ENCODE measurements at places on chromosomes 11 and 22. TPM values are rescaled to one million over a fixed set of nuclear protein-coding genes. Genes with fewer than 3 reads are reported as not detected.
A peak's percentile ranks its signal among the peaks of the same experiment; 100 is the strongest.

BBOX1 gene
- total RNA-seq, result not detected

OR51B4 gene
- not detected for total RNA-seq

APOA4 gene
- not detected for total RNA-seq

C11orf16 gene
- not detected for total RNA-seq

MIAT gene
- total RNA-seq, result 57.5 TPM

LARGE1 gene
- total RNA-seq, result 0.27 TPM

DNA sequence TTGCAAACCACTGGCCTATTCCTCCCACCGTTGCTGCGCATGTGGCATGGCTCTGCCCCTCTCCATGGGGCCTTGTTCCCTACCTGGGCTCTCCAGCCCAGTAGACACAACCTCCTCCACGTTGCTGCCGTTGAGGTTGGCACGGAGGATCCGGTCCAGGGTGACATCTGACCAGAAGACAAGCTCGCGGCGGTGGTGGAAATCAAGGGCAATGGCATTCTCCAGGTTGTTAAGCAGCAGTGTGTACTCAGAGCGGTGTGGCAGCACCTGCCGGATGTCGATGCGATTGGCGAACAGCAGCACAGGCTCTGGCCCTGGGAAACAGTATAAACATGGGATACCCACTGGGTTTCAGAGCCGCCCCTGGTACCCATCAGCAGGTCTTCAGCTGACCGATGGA lies 23.8 kb downstream of the LRP4 start:
- no peak for DNase-seq
- H3K27me3 ChIP-seq, result no peaks in the 10 kb centered on the region

DNA sequence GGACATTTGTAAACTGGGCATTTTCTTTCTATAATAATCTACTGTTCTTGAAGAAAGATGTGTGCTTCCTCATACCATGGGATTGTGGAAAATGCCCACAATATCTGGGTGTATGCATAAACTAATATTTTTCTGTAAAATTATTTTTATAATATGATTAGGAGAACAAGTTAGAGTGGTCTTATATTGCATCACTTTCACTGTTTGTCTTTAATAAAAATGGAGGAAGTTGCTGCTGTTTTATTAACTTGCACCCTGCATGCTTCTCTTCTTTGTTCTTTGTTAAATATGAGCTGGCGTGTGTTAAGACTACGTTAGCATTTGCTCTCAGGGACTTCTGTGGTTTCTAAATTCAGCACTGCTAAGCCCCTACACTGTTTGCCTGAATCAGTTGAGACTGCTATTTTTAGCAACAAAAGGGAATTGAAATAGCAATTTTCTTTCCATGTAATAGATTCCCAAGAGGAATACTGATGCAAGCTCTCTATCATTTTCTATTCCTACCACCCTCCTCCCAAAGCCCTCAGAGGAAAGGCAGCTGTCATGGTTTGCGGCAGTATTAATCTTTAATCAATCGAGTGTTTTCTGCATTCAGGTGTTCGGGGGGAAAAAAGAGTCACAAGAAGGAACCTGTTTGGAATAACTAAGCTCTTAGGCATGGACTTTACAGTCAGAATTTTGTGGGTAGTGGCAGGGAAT lies 56.1 kb downstream of the HSD17B12 start:
- no peaks in the 10 kb centered on the region for H3K36me3 ChIP-seq
- no peak overlapping the region for H3K27ac ChIP-seq
- H3K27me3 ChIP-seq, result no peaks in the 10 kb centered on the region
- H3K4me3 ChIP-seq, result no peak overlapping the region

- peaks cover 62% of the 10 kb centered on the region for H3K4me1 ChIP-seq
- H3K36me3 ChIP-seq, result no peaks in the 10 kb centered on the region
- no peak overlapping the region for H3K27ac ChIP-seq
Observed at GRCh38 chr11:2382129-2382517, 5.0 kb downstream of the CD81 start.

- H3K4me3 ChIP-seq, result no peak overlapping the region
- H3K4me1 ChIP-seq, result no peaks in the 10 kb centered on the region
- H3K27ac ChIP-seq, result no peak overlapping the region
- H3K36me3 ChIP-seq, result no peaks in the 10 kb centered on the region
- H3K27me3 ChIP-seq, result no peaks in the 10 kb centered on the region
- no peak for DNase-seq
Observed at GRCh38 chr11:134667505-134667904, 255.5 kb upstream of the B3GAT1 start.

GRCh38 chr11:12264361-12264760 lies 113.0 kb upstream of the PARVA start:
- peak; percentile 12 for DNase-seq
- no peaks in the 10 kb centered on the region for H3K27me3 ChIP-seq
- H3K27ac ChIP-seq, result no peak overlapping the region
- H3K4me1 ChIP-seq, result no peaks in the 10 kb centered on the region

DNA sequence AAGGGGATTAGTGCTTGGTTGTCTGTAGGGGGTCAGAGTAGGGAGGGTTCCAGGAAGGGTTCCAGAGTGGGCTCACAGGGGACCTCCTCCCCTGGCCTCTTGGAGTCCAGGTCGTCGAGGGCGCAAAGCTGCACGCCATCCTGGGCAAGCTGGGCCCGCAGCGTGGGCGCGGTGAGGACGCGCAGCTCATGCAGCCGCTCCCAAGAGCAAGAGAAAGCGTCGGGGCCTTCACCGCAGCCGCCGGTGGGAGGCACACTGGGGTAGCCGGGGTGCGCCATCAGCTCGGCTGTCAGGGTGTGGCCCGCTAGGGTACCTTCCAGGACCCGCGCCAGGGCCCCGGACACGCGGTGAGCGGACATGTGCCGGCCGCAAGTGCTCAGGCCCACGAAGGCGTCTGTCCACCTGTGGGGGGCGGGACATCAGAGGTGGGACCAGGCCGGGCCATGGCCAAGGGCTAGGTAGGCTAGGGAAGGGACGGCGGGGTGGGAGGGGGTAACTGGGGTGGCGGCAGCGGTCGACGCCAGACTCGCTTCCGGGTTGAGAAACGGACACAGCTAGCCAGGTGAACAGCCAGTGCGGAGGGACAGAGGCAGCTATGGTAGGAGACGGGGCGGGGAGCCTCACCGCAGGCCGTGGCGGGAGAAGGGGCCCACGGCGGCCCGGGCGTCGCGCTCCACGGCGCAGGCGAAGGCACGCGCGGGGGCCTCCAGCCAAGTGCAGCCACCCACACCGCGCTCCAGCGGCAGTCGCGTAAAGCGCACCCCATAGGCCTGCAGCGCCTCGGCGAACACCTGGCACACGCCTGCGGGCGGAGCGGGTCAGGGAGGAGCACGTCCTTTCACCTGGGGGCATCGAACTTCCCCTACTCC lies 1.2 kb downstream of the YDJC start:
- H3K27me3 ChIP-seq, result no peaks in the 10 kb centered on the region
- no peak for DNase-seq
- peaks cover 15% of the 10 kb centered on the region for H3K36me3 ChIP-seq
- peak overlapping the region; percentile 98 for H3K27ac ChIP-seq
- peak overlapping the region; percentile 90 for H3K4me3 ChIP-seq

- no peak overlapping the region for H3K4me3 ChIP-seq
- H3K4me1 ChIP-seq, result no peaks in the 10 kb centered on the region
- no peaks in the 10 kb centered on the region for H3K27me3 ChIP-seq
- no peaks in the 10 kb centered on the region for H3K36me3 ChIP-seq
- no peak overlapping the region for H3K27ac ChIP-seq
Observed at GRCh38 chr11:109121173-109121932, 300.6 kb upstream of the C11orf87 start.

GRCh38 chr22:38135133-38135706 lies 24.7 kb upstream of the BAIAP2L2 start:
- no peaks in the 10 kb centered on the region for H3K4me1 ChIP-seq
- H3K36me3 ChIP-seq, result peaks cover 10% of the 10 kb centered on the region
- no peaks in the 10 kb centered on the region for H3K27me3 ChIP-seq
- no peak for DNase-seq

- no peaks in the 10 kb centered on the region for H3K36me3 ChIP-seq
- H3K27me3 ChIP-seq, result no peaks in the 10 kb centered on the region
- no peak for DNase-seq
- H3K4me1 ChIP-seq, result no peaks in the 10 kb centered on the region
- H3K4me3 ChIP-seq, result no peak overlapping the region
Observed at GRCh38 chr11:120867531-120867930, 156.4 kb upstream of the TBCEL start.

DNA sequence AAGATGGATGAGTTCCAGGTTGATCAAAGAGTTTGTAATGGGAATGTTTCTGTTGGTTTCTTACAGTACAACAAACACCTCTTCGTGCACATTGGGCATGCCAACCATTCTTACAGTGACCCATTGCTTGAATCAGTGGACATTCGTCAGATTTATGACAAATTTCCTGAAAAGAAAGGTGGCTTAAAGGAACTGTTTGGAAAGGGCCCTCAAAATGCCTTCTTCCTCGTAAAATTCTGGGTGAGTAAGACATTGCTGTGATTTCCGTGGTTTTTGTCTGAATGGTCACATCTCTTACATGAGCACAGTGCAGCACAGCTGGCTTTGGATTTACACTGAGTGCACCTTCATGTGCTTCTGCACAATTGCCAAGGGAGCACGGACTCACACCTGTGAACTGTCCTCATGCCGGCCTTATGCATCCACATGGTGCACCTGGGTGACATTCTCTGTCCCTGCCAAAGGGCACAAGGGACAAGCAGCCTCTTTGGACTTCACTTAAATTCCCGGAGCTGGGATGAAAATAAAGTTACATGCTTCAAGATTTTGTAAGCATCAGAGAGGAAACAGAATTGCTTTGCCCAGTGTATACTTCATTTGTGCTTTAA lies 107.1 kb upstream of the RASSF10 start:
- H3K27me3 ChIP-seq, result no peaks in the 10 kb centered on the region
- no peak overlapping the region for H3K27ac ChIP-seq
- H3K4me3 ChIP-seq, result no peak overlapping the region
- no peak for DNase-seq
- H3K36me3 ChIP-seq, result no peaks in the 10 kb centered on the region

DNA sequence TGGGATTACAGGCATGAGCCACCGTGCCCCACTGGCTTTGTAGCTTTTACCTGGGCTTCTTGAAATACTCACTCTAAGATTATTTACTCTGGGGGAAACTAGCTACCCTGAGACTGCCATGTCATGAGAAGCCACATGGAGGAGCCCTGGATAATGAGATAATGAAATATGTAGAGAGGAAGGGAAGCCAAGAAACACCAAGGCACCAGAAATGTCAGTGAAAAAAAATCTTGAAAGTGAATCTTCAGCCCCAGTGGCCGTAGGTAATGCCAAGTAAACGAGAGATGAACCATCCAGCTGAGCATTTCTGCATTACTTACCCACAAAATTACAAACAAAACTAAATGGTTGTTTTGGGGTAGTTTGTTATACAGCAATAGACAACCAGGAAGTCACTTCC lies 125.6 kb downstream of the APIP start:
- no peak for DNase-seq
- H3K4me1 ChIP-seq, result no peaks in the 10 kb centered on the region
- H3K36me3 ChIP-seq, result no peaks in the 10 kb centered on the region
- H3K4me3 ChIP-seq, result no peak overlapping the region

GRCh38 chr11:69936771-69937170 lies 117.6 kb upstream of the FGF3 start:
- no peak overlapping the region for H3K27ac ChIP-seq
- H3K27me3 ChIP-seq, result no peaks in the 10 kb centered on the region
- no peak for DNase-seq
- H3K36me3 ChIP-seq, result no peaks in the 10 kb centered on the region
- H3K4me3 ChIP-seq, result no peak overlapping the region
- H3K4me1 ChIP-seq, result no peaks in the 10 kb centered on the region

DNA sequence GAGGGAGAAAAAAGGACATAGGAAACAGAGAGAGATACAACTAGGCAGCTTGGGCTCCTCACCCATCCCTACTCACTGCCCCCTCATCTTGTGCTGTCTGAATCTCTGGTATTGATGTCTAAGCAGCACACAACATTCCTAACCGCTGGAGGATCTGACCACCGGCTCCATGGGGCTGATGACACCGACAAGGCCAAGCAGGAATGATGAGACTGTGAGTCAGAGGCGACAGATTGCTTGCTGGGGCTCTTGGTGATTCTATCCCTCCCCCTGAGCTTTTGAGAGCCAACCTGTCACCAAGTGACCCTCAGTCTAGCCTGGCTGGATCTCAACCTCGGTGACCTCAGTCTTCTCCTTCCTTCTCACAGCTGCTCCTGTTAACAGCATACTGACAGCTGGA lies 13.8 kb downstream of the PAMR1 start:
- no peak overlapping the region for H3K27ac ChIP-seq
- DNase-seq, result no peak
- H3K27me3 ChIP-seq, result no peaks in the 10 kb centered on the region
- no peaks in the 10 kb centered on the region for H3K36me3 ChIP-seq

DNA sequence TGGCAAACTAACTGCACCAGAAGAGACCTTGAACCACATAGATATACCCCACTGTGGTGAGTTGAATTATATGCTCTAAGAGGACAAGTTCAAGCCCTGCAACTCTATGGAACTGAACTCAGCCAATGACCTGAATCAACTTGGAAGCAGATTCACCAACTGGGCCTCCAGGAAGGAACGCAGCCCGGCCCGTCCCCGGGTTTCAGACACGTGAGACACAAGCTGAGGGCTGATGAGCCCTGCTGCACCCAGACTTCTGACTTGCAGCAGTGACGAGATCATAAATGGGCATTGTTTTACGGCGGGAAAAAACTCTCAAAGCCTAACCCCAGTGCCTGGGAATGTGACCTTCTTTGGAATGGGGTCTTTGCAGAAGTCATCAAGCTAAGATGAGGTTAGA lies 28.5 kb upstream of the GAL start:
- H3K27me3 ChIP-seq, result no peaks in the 10 kb centered on the region
- no peaks in the 10 kb centered on the region for H3K36me3 ChIP-seq
- no peak for DNase-seq
- no peak overlapping the region for H3K27ac ChIP-seq
- no peak overlapping the region for H3K4me3 ChIP-seq
- no peaks in the 10 kb centered on the region for H3K4me1 ChIP-seq

DNA sequence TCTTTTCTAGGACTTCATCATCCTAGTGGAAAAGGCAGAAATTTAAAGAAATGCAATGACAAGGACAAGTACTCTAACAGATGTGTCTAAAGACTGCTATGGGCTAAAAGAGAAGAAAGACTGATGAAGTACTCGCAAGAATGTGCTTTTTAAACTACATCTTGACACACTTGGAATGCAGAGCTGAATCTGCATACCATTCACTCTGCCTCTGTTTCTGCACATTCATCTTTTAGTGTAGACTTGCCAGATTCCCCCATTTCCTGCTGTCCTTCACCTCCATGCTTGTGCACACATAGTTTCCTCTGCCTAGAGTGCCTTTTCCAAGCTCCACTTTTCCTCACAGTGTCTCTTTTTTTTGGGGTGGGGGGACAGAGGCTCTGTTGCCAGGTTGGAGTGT lies 239.0 kb upstream of the CCDC179 start:
- H3K27me3 ChIP-seq, result no peaks in the 10 kb centered on the region
- H3K4me1 ChIP-seq, result no peaks in the 10 kb centered on the region
- H3K4me3 ChIP-seq, result no peak overlapping the region
- DNase-seq, result no peak

- no peak overlapping the region for H3K27ac ChIP-seq
- no peak overlapping the region for H3K4me3 ChIP-seq
- H3K36me3 ChIP-seq, result no peaks in the 10 kb centered on the region
- DNase-seq, result no peak
- H3K4me1 ChIP-seq, result peaks cover 9% of the 10 kb centered on the region
- H3K27me3 ChIP-seq, result peaks cover 9% of the 10 kb centered on the region
Observed at GRCh38 chr11:59176330-59176729, 4.4 kb downstream of the DTX4 start.
